ENCODE measurements at places on chromosomes 5 and 9.

DNA sequence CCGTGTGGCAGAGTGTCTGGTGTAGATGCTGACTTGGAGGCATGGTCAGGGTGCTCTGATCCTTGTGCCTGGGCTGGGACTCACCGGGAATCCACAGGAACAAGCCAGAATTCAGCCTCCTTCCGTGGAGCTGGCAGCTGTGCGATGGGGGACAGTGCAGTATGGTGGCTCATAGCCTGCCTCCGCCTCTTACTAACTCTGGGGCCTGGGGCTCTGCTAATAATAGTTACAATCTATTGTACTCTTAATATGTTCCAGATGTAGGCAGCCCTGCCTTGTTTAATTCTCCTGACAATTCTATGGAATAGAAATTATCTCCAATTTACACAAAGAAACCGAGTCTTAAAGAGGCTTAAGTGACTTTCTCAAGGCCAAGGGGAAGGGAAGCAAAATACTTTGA lies 77.6 kb downstream of the PCDH1 start:
- DNase-seq: no peak

GRCh38 chr9:81886665-81887064 lies 41.6 kb upstream of the SPATA31D4 start:
- DNase-seq: no peak

DNA sequence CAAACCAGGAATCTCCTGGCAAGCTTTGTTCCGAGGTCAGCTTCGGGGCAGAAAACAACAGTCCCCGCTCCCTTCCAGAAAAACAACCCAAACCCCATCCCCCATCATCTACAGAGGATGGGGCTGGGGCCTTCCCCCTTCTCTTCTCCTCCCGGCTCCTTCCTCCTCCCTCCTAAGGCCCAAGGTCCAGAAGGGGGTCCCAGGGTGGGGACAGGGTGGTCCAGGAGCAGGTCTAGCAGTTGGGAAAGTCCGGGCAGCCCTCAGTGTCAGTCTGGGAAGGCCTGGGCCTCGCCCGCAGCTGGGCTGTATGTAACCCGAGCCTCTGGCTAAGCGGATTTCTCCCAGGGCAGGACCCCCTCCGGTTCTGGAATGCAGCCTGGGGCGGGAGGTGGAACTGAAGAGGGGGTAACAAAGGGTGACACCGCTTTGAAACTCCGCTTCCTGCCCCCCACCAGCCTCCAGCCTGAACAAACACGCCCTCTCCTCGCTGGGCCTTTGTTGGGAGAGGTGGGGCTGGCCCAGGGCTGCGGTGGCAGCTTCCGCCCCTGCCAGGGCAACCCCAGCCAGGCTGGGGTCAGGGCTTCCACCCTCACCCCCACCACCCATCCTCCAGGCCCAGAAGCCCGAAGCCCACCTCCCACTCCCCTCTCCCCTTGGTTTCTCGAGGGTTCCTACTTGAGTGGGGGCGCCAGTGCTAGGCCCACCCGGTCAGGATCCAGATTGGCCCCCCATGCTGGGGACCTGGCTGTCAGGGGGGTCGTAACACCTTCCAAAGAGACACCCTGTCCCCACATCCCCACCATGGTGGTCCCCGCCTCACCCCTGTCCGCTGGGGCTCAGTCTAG lies 63.5 kb downstream of the C9orf50 start:
- DNase-seq: no peak

DNA sequence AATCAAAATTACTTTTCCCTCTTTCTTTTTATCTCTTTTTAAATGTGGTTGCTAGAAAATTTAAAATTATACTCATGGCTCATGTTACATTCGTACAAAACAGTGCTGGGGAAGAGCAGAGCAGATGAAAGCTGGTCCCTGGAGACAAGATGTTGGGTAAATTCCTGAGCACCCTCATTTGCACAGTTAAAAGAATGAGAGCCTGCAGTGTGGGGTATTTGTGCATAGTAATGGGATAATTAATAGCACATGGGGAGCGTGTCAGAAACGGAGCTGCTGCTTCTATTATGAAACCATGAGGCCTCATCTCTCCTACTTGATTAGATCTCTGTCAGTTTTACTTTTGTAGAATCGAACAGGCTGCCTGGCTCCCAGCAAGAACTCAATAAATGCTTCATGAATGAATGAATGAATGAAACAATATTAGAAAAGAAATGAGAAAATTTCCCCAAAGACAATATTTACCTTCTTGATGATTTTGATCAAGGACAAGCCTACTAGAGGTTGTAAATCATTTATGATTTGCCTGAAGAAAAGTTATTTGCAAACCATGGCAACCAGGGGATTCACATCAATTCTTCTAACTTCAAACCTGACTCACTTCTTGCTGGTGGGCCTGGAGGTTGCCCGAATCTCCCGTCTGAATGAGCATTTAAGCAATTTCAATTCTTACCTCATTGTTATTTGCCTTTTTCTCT lies 177.2 kb upstream of the TUT7 start:
- DNase-seq: no peak

- no peak for DNase-seq
These were observed 297.4 kb downstream of the CETN3 start for GRCh38 chr5:90112033-90112692.

- no peak for DNase-seq
These were observed 30.7 kb downstream of the IFNW1 start for GRCh38 chr9:21110708-21111576.

GRCh38 chr5:148401604-148402003 lies 17.8 kb downstream of the FBXO38 start:
- DNase-seq: no peak

- DNase-seq: no peak
These were observed 258.7 kb upstream of the ARRDC3 start for GRCh38 chr5:91641730-91642350.

- DNase-seq: no peak
These were observed 130.8 kb upstream of the STC2 start for GRCh38 chr5:173458828-173459609.

DNA sequence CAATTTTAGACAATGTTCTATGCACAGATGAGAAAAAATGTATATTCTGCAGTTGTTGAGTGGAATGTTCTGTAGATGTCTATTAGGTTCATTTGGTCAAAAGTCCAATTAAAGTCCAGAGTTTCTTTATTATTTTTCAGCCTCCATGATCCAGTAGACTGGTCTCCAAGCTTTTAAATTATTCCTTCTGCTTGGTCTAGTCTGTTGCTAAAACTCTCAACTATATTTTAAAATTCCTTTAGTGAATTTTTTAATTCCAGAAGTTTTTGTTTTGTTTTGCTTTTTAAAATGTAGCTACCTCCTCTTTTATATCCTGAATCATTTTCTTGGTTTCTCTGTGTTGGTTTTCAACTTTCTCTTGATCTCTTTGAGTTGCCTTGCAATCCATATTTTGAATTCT lies 24.6 kb downstream of the SELENOP start:
- no peak for DNase-seq

GRCh38 chr5:127492854-127493738 lies 24.3 kb upstream of the PRRC1 start:
- no peak for DNase-seq
